ENCODE measurements at places on chromosomes 13 and 19.

- DNase-seq = no peak
These were observed 218.1 kb downstream of the KCTD12 start for GRCh38 chr13:76668141-76668540.

DNA sequence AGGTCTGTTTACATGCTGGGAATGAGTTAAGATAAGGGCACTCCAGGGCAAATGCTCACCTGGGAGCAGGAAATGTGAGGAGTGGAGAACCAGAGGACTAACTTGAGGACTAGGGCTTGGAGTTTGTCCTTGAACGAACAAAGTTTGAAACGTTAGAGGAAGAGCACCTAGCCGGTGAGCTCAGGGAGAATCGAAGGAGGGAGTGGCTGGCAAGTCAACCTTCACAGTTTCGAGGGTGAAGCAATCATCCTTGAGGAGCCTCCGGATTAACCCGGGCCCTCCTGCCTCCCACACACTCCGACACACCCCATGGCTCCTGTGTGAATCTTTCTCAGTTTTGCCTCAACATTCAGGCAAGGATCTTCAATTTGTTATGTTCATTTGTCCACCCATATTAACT is 58.6 kb downstream of the LMO7 start:
- DNase-seq = no peak

GRCh38 chr19:50490991-50491472 is 14.4 kb upstream of the GARIN5A start:
- no peak for DNase-seq

- DNase-seq = no peak
These were observed 297.8 kb downstream of the OXGR1 start for GRCh38 chr13:96696389-96696900.

Data from hematopoietic multipotent progenitor cell treated with erythropoietin and hydrocortisone succinate and interleukin-3 and kit ligand, for 6 days (in vitro differentiated cells).